ENCODE measurements at places on chromosomes 11 and 22.

- DNase-seq = no peak
Observed at GRCh38 chr11:21646351-21646750, 546.5 kb upstream of the ANO5 start.

DNA sequence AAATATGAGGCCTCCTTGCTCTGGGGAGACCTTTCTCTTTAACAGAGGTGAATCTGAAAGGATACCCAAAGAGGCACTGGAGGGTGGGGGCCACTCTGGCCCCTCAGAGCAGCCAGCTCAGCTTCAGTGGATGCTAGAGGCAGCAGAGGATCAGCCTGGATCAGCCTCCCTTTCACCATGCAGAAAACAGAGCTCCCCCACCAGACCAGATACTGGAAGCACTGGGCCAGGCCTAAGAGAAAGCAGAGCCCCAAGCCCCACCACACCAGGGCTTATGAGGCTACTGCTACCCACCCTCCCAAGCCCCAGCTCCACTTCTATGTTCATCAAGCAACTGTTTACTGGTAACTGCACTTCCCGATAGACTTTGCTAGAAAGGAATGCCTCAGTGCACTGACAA, 4.0 kb upstream of the SLC43A3 start:
- DNase-seq = no peak

GRCh38 chr11:102617466-102618008, 7.6 kb downstream of the MMP20 start:
- no peak for DNase-seq

DNA sequence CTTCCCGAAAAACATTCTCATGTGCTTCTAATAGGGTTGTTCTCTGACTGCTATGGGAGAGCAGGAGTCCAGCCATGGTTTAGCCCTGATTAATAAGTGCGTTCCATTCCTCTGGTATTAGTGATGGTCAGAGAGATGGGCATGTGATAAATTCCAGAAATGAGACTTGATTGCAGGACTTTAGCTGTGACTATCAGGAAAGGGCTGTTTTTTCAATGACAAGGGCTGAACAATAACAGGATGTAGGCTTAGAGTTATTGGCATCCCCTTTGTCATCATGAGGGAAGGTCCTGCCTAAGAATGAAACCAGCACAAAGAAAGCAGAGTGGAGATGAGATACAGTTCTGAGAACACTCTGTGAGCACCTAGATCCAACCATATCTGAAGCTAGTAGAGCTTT, 494.6 kb downstream of the MIAT start:
- no peak for DNase-seq

GRCh38 chr11:111409915-111410314, 30.8 kb upstream of the POU2AF1 start:
- DNase-seq = no peak

DNA sequence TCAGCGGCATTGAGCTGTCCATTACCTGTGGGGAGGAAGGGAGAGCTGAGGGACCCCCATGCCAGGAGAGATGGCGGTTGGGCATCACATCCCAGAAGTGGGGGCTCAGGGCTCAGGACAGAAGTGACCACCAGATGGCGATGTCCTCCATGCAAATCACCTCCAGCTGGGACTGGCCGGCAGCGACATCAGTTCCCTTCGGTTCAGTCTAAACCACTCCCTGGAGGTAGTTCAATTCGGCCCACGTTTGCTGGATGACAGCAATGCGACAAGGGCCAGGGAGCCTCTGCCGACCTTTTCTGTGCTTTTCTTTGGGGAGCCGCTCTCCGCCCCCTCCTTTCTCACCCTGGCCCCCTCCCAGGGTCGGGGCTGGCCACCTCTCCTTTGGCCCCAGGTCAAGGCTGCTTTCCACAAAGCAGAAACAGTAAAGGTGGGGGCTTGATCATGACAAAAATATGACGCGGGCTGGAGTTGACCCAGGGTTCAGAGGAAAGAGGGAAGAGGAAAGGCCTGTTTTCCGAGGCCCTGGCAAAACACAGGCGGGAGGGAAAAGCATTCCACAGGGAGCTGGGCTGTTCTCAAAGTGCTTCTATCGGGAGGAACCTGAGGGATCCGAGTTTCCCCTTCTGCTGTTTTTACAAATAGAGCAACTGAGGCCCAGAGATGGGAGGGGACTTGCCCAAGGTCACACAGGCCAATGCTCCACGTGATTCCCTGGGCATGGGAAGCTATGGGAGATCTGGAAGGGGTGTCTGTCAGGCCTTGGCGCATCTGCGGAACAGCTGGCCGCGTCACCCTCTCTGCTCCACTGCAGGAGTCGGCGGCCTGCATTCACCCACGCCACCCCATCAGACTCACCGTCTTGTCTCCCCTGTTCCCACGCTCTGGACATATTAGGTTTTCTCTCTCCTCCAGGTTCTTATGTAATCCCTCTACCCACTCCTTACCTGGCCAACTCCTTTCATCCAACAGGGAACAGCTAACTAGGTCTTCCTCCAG, 54.7 kb downstream of the FBXO7 start:
- DNase-seq = peak; percentile 16

- no peak for DNase-seq
Observed at GRCh38 chr11:115939104-115939730, 435.0 kb upstream of the CADM1 start.

DNA sequence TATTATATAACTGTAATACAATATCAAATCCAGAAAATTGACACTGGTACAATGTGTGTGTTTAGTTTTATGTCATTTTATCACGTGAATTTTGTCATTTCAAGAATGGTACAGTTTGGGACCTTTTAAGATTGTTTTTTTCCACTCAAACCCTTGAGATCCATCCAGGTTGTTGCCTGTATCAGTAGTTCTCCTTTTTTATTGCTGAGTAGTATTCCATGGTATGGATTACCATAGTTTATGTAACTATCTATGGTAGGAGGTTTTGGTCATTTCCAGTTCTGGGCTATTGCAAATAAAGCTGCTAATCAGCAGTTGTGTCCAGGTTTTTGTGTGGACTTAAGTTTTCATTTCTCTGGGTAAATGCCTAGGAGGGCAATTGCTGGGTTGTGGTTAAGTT, 25.1 kb downstream of the EED start:
- no peak for DNase-seq

All from stimulated activated CD8-positive, alpha-beta memory T cell treated with anti-CD3 and anti-CD28 coated beads, Interleukin-4, amount 100 ng/mL, for 4 hours (primary cell).